ENCODE measurements at places on chromosomes 6 and 20.

- DNase-seq: no peak
These were observed 77.3 kb downstream of the CHD6 start for GRCh38 chr20:41540918-41541317.

DNA sequence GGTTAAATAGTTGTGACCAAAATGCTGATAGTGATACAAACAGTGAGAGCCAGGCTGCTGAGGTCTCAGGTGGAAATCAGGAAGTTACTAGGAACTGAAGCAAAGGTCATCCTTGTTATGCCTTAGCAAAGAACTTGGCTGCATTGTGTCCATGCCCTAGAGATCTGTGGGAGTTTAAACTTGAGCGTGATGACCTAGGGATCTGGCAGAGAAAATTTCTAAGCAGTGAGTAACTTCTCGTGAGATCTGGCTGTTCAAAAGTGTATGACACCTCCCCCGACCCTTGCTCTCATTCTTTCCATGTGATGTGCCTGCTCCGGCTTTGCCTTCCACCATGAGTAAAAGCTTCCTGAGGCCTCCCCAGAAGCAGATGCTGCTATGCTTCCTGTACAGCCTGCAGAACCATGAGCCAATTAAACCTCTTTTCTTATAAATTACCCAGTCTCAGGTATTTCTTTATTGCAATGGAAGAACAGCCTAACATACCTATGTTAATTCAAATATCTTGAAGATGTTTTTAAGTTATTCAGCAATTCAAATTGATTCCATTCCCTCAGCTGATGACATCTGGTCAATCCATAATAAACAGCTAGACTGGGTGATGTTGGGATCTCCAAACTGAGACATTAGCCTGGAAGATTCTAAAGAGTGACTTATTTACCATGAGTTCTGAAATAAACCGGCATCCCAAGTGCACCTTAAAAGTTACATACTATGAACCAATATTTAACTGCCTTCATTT is 33.8 kb downstream of the KIF16B start:
- DNase-seq: no peak

DNA sequence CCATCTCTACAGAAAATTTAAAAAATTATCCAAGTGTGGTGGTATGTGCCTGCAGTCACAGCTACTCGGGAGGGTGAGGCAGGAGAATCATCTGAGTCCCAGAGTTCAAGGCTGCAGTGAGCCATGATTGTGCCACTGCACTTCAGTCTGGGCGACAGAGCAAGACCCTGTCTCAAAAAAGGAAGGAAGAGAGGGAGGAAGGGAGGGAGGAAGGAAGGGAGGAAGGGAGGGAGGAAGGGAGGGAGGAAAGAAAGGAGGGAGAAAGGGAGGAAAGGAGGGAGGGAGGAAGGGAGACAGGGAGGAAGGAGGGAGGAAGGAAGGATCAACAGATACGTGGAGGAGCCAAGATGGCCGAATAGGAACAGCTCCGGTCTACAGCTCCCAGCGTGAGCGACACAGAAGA is 90.1 kb downstream of the ZNF217 start:
- no peak for DNase-seq

- DNase-seq: no peak
These were observed 533.9 kb downstream of the TFAP2B start for GRCh38 chr6:51352506-51353029.

GRCh38 chr20:44688053-44688625 is 27.0 kb upstream of the CCN5 start:
- DNase-seq: no peak

DNA sequence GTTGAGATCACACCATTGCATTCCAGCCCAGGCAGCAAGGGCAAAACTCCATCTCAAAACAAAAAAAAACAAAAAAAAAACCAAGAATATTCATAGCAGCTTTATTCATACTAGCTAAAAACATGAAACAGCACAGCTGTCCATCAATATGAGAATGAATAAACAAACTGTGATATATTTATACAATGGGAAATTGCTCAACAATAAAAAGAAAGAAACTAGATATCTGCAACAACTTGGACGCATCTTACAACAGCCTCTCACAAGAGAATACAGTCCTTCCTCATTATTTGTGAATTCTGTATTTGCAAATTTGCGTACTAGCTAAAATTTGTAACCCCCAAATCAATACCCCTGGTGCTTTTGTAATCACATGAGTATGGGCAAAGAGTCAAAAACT is 28.2 kb upstream of the SPAG4 start:
- DNase-seq: no peak

DNA sequence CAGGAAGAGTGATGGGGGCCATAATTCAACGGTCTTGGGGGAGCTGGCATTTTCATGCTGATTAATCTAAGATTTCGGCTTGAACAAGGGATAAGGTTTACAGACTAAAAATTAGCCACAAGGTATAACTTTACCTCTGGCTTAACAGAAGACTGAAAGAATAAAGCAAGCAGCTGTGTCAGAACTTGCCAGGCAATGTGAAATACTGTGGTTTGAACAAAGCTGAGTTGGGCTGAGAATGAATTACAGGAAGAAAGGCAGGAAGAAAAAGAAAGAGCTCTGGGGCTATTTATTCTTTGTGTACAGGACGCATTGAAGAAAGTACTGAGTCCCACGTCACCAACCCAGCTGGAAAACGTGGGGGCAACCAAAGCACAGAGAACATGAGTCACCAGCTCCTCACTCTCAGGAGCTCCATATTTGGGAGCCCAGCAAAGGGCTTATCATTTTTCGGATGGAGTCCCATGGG is 121.5 kb upstream of the NEDD9 start:
- no peak for DNase-seq

- no peak for DNase-seq
These were observed 62.4 kb downstream of the APCDD1L start for GRCh38 chr20:58452667-58453255.

DNA sequence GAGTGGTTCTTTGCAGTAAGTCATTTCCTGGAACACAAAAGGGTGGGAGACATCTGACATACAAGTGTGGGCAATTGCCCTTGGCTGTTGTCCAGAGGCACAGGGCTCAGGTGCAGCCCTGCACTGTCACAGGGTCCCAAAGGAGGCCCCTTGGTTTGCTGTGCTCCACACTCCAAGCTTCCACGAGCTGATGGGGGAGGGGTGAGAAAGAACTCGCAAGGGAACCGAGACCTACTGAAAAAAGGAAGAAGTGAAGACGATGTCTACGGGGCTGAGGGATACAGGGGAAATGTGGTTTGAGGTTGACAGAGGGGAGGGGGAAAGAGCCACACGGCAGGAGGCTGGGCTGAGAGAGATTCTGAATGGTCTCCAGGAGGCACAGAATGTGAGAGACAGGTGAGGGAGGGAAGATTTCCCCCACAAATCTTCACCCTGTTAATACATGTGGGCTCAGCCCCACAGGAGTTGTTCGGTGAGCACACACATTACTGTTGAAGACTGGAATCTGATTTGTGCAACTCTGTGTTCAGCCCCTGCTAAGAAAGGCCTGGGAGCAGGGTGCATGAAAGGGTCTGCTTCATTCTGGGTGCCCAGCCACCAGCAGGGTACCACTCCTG is 123.4 kb downstream of the LY86 start:
- no peak for DNase-seq

DNA sequence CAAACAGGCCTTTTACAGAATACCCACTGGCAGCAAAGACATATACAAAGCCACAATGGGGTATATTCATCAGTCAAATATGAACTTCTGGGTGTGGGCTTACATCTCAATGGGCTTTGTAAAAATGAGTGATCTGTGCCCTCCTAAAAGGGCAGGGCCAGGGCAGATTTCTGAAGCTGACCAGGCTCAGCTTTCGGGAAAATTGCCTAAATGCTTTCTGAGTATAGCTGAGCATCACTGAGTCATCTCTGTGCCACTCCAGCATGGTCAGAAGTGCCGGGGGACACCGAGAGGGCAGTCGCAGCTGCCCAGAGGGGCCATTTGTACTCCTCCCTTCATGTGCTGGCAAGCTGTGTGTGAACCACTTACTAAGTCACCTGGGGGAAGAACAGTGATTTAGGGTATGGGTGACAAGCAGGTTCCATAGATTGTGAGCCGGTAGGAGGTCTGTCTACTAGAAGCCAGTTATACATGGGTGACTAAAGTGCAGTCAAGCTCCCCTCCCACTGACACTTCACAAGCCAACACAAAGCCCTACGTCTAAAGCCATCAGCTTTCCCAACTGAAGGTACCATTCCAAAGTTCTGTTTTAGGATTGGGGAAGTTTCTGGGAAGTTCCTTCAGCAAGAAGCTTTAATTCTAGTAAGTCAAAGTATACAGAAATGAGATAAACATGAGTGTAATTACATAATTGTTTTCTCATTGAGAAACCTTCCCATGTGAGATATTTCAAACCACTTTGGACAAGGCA is 147.6 kb upstream of the TAB2 start:
- DNase-seq: no peak

DNA sequence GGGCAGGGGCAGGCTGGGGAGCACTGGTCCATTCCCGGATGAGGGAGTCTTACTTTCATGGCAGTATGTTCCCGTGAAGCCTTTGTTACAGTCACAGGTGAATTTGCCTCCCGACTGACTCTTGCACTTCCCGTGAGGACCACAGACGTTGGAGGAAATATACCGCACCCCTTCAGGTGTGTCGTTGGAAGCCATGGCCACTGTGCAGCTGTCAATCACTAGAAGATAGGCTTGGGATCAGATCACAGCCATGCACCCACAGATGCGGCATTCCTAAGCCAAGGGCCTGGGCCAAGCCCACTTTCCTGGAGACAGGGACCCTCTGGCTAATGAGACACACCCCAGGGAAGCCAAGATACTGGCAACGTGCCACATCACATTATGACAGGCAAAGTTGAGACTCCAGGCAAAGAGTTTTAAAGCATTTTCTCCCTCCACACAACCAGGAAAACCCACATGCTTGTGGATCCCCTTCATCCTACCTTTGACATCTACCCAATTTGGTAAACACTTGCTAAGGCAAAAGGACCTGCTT is 26.8 kb downstream of the JAG1 start:
- DNase-seq: no peak

DNA sequence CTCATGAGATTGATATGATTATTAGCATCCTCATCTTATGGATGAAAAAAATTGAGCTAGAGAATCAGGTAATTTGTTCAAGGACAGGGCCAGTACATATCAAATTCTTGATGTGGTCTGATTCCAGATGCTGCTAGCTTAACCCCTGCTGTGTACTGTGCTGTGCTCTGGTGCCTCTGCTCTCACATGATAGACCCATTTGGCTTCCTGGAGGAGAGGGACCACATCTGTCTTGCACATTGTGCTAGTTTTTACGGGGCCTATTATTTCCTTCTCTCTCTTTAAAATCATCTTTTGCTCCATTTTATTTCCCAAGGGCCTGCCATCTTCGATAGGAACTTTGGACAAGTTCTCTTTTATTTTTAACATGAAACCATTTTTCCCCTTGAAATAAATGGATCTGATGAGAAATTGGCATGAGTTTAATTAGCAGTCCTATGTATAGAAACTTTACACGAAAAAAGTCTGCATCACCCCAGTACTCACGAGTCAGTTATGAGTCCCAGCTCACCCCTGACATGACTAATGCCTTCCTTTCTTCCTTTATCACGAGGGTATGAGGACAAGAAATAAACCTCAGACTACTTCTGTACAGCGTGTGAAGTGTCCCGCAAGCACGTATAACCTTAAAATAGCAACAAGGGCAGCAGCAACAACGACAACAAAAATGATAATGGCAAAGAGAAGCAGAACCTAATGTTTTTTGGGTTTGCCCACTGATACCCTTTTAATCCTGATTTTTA is 26.5 kb downstream of the CD109 start:
- DNase-seq: no peak

DNA sequence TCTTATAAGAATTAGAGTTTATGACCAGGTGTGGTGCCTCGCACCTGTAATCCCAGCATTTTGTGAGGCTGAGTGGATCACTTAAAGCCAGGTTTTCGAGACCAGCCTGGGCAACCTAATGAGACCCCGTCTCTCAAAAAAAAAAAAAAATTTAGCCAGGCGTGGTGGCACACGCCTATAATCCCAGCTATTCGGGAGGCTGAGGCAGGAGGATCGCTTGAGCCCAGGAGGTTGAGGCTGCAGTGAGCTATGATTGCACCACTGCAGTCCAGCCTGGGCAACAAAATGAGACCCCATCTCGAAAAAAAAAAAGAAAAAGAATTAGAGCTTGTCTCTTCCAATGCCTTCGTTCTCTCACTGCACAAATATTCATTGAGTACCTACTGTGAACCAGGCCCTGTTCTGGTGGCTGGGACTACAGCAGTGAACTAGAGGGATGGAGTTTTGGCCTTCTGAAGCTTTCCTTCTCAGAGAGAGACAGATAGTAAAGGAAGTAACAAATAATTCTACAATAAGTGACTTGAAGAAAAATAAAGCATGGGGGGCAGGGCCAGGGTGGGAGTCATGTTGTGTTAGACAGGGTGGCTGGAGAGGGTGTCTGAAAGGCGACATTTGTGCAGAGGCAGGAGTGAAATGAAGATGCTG is 56.4 kb downstream of the HNF4A start:
- no peak for DNase-seq

DNA sequence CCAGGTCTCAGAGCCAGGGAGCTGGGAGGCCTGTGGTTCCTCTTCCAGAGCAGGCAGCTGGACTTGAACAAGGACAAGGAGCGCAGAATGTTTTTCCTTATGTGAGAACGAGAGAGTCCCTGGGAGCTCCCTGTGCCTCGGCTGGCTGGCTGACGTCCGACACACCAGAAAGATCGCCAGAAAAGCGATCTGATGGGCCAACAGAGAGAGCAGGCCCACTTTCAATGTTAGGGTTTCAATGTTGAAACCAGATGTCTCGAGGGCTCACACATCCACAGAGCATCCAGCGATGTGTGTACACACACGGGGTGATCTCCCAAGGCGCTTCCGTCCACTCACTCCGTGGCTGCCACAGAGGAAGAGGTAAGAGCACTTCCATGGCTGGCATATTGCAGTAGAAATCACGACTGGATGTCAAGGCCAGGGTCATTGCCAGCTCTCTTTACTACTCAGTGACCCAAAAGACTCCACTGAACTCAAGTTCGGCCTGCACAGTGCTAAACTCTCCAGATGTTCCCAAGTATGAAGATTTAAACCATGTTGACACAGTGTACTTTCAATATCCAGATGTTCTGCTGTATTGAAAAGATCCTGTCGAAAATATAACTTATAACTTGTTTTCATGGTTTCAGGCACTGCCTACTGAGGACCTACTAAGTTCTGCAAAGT is 70.8 kb upstream of the FOXC1 start:
- no peak for DNase-seq

GRCh38 chr6:48641544-48641943 is 530.5 kb upstream of the PTCHD4 start:
- DNase-seq: no peak

- DNase-seq: no peak
These were observed 260.7 kb upstream of the PLCB4 start for GRCh38 chr20:8808202-8808535.

- no peak for DNase-seq
These were observed 664.7 kb downstream of the RFPL4B start for GRCh38 chr6:113011801-113012200.

DNA sequence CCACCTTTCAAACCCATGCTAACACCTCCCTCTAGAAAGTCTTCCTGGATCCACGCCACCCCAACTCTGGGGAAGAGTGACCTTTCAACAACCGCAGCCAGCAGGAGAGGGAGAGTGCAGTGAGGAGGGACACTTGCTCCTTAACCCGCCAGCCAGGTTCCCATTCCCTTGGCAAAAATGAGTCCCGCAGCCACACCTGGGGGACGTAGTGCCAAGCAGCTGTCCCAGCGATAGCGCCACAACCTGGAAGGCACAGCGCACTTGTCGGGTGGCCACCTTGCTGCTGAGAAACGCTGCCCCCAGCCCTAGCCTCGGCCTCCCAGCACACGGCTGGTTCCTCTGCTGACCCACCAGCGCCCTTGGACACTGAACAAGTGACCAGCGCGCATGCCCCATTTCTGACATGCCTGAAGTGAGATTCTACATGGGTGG is 119.3 kb downstream of the JPH2 start:
- DNase-seq: no peak
